ENCODE measurements at places on chromosomes 3 and 15. TPM values are rescaled to one million over a fixed set of nuclear protein-coding genes. Genes with fewer than 3 reads are reported as not detected.

DNA sequence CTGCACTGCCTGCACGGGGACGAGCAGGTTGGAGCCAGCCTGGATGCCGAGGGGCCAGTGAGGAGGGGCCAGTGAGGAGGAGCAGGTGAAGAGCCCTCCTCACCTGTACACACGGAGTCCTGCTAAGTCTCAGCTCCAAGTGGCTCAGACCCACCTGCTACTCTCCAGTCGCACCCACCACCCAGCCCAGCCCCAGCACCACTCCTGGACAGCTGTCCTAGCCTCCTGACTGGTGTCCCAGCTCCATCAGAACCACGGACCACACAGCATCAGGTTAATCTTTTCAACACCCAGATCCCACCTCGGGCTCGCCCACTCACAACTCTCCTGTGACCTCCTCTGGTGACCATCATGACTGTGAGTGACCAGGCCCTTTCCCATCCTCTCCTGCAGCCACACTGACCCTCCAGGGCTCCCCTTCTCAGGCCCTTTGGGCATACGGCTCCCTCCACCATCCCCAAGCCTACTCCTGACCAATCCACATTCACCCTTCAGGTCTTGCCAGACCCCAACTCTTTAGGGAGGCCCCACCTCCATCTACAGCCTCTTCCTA is 13.8 kb downstream of the EFCC1 start:
- H3K4me3 ChIP-seq = peak overlapping the region; percentile 32
- no peak for DNase-seq
- peak overlapping the region; percentile 90 for H3K27ac ChIP-seq
- no peaks in the 10 kb centered on the region for H3K36me3 ChIP-seq
- H3K27me3 ChIP-seq = no peaks in the 10 kb centered on the region

DNA sequence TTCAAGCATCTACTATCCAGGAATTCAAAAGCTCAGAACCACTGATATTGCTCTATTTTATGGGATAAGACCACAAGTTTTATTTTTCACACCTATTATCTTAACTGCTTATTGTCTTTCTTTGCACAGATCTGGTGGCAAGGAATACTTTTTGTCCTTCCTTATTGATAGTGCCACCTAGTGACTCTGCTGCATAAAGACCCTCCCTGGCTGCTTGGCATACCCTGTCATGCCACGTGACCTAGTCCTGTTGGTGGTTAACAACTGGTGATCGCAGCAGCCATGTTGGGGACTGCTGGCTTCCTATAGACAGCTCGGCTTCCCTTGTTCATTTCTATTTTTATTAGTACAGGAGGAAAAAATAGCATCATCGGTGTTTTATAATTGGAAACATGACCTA is 236.3 kb downstream of the MEX3B start:
- no peak for DNase-seq
- no peaks in the 10 kb centered on the region for H3K27me3 ChIP-seq
- H3K4me3 ChIP-seq = no peak overlapping the region
- H3K4me1 ChIP-seq = no peaks in the 10 kb centered on the region

CSPG5 gene
- 0.43 TPM for total RNA-seq

DNAJA4 gene
- total RNA-seq = 28.5 TPM

- no peak overlapping the region for H3K4me3 ChIP-seq
- no peak for DNase-seq
- H3K4me1 ChIP-seq = peaks cover 12% of the 10 kb centered on the region
- H3K27me3 ChIP-seq = no peaks in the 10 kb centered on the region
- H3K36me3 ChIP-seq = peaks cover 9% of the 10 kb centered on the region
Observed at GRCh38 chr15:65812916-65813315, 20.8 kb upstream of the DENND4A start.

PRRT3 gene
- 5.3 TPM for total RNA-seq

DNA sequence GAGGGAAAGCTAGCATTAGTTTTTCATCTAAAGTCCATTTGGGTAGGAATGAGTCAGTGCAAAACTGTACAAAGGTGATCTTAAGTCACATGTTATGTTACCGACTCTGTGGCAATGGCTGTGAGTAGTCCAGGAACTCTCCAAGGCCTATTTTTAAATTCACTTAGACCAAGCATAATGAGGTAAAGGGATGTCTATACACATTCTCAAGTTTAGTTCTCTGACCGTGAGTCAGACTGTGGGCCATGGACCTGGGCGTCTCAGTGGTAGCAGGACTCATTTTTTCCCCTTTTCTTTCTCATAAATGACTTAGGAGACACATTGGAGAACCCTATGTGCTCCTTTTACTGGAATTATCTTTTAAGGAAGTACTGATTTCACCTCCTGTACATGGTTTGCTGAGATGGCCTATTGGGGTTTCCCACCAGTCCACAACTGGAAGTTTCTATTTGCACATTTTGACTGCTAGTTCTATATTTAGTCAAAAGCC is 488.7 kb upstream of the TPRG1 start:
- no peak overlapping the region for H3K27ac ChIP-seq
- H3K4me3 ChIP-seq = no peak overlapping the region

DNA sequence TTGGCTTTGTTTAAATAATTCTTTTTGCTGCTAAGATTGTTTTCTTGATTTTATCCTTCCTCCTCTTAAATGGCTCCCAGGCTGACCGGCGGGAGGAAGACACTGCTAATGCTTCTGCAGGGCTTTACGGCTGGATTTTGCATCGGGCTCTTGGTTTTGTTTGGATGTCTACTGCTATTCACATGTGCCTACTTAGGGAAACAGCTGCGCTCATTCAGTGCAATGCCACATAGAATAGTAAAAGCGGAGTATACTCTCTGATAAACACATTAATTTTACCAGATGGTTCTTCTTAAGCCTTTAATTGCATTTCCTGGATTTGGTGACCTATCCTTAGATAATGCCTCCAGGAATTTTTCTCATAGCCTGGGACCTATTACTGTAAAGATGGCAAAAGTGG is 146.6 kb downstream of the THSD4 start:
- no peak overlapping the region for H3K4me3 ChIP-seq
- H3K27me3 ChIP-seq = peaks cover 4% of the 10 kb centered on the region
- DNase-seq = no peak
- no peaks in the 10 kb centered on the region for H3K4me1 ChIP-seq
- no peaks in the 10 kb centered on the region for H3K36me3 ChIP-seq
- H3K27ac ChIP-seq = no peak overlapping the region

DNA sequence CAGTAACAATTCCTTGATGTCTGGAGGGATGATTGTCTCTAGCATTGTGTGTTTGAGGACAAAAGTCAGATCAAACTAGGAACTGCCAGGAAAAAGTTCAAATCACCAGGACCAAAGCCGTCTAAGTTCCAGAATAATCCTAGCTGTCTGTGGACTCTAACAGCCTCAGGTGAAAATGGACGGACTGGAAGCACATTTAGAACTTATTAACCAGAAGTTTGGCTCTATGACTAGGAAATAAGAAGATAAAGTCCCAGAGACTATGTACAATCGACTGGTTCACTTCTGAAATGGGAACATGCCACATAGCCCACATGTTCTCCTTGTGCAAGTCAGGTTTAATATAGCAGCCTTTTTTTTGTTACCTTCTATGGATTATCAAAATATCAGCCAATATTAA is 50.6 kb upstream of the SGO1 start:
- no peak for DNase-seq
- H3K27ac ChIP-seq = no peak overlapping the region
- no peaks in the 10 kb centered on the region for H3K36me3 ChIP-seq
- no peaks in the 10 kb centered on the region for H3K27me3 ChIP-seq
- no peak overlapping the region for H3K4me3 ChIP-seq

All from activated naive CD8-positive, alpha-beta T cell treated with anti-CD3 and anti-CD28 coated beads, Interleukin-2, amount 10 ng/mL, durations not matched to agents 7 days and 5 days (primary cell).